NCI-H2081 treated with DMSO at 0.1 percent for 48 hours (cell line): ENCODE measurements at places on chromosomes 16 and 17.

DNA sequence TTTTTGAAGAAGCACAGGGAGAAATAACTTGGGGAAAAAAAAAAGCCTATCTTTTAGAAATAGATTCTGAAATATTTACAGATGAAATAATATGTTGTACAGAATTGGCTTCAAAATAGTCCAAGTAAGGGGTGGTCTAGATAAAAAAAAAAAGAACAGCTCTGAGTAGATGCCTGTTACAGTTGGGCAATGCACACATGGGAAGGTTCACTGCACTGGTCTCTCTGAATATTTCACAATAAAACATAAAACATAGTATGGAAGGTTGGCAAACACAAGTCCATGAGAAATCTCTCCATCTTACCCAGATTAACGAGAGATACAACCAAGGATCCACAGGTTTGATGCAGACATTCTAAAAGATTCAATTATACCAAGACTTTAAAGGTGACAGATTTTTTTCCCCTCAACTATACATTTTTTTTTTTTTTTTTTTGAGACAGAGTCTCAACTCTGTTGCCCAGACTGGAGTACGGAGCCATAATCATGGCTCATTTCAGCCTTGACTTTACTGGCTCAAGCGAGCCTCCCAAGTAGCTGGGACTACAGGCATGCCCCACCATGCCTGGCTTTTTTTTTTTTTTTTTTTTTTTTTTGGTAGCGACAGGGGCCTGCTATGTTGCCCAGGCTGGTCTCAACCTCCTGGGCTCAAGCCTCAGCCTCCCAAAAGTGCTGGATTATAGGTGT lies 58.0 kb downstream of the KANSL1 start:
- DNase-seq: no peak

GRCh38 chr17:42210046-42210445 lies 15.8 kb upstream of the GHDC start:
- DNase-seq: no peak

DNA sequence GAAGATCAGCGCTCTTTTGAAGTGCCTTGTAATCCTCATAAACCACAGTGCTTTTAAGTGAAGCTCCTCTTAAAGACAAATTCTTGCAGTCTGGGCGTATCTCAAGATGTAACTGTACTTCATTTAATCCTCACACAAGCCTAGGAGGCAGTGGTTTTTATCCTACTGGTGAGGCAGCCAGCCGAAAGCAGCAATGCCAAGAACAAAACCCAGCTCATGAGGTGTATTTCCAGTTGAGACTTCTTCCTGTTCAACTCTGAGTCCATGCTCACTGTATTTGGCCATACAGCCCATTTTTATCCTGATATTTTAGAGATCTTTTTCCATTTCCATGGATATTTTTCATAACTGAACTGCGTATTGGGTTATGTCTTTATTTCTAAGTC lies 13.7 kb downstream of the CTRB2 start:
- DNase-seq: no peak

- no peak for DNase-seq
These were observed 25.9 kb upstream of the SPNS3 start for GRCh38 chr17:4407851-4408250.

DNA sequence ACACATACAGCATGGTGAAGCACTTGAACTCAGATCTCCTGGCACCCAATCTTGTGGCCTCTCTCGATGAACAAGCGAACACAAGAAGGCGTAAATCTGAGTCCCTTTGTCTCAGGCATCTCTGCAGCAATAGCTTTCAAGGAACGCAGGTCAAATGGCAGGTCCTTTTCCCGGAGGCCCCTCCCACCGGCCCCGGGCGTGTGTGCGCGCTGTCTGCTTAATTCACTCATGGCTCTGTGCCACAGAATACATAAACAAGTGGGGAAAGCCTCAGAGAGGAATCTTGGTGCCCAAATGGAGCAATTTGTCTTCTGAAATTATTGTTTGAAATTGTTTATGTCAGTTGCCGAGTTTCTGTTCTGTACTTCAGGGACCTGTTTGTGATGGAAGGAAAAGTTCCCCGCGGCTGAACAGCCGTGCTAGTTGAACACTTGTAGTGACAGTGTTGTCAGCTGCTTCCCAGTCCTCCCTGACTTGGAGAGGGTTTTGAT lies 14.8 kb downstream of the MYOCD start:
- no peak for DNase-seq

DNA sequence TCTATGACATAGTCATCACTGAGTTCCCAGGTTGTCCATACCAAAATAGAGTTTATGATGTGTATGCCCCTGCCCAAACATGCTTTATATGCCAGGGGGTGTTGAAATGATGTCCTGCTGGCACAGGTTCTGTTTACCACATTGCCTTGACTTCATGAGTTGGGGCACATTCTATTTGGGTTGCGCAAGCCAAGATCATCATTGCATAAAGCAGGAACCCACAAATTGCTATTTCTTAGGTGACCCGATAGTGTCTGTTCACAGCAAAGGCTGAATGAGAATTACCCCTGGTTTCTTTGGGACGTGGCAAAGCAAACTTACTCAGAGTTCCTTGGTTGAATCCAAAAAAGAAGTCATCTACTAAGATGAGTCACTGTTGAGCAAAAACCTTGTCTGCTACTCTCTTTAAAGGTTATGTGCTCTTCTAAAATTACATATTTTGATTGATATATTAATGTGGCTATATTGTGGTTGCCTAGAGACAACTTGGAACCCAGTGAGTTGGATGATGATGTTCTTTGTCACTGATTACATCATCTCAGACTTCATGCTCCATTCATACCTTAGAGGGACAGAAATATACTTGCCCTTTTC lies 912.6 kb upstream of the SOX9 start:
- no peak for DNase-seq

DNA sequence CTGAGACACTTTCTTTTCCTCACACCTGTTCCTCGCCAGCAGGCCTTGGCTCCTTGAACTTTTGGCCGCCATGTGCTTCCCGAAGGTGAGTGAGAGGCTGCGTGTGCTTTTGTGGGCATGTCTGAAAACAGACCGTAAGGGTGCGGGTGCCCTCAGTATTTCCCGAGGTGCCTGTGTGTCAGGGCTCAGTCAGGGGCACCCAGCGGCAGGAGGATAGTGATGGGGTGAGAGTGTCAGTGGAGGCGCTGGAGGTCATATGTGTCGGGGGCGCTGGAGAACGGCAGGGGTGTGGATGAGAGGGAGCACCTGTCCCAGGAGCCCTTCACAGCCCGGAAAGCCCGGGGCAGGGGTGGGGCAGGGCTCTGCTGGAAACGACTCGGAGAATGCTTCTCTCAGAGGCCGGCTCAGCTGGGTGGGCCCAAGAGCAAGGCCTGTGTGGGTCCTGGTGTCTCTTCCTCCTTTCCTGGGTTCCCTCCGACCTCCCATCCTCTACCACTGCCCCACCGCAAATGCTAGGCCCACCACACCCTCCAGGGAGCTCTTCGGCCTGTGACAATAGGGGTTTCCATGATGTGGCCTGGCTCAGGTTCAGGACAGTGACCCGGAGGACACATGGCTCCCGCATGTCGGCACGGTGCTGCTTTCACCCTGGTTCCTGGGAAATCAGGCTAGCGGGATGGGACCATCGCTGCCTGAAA lies 451 bp downstream of the IL32 start:
- DNase-seq: no peak

- DNase-seq: no peak
These were observed 5.5 kb downstream of the SLC43A2 start for GRCh38 chr17:1623057-1623630.

GRCh38 chr17:81020767-81021497 lies 14.0 kb upstream of the BAIAP2 start:
- DNase-seq: no peak

GRCh38 chr17:5118219-5118618 lies 2.4 kb downstream of the USP6 start:
- no peak for DNase-seq

DNA sequence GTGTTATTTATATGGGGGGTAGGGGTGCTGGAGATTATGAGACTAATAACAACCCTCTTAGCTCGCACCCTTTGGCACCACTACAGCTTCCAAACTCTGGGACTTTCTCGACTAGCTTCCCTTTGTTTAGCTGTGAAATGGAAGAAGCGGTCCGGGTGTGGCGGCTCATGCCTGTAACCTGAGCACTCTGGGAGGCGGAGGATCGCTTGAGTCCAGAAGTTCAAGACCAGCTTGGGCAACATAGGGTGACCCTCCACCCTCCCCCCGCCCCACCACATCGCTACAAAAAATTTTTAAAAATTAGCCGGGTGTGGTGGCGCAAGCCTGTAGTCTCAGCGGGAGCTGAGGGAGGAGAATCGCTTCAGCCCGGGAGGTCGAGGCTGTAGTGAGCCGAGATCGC lies 814 bp upstream of the CDH3 start:
- DNase-seq: no peak

DNA sequence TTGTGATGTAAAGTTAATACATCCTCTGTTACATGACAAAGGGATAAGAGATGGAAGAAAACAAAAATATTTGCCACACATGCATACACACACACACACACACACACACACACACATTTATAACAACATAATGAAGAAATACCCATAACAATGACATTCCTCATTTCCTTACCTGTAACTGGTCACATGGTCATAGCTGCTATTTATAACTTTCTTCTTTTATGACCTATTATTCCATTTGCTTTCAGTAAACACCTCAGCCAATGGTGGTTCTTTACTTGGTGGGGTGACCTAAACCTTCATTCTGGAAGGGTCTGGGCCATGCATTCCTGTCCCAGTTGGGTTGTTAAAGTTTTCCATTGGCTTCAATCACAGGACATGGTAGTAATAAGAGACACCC lies 5.3 kb downstream of the MT2A start:
- no peak for DNase-seq

GRCh38 chr17:76336756-76337412 lies 16.8 kb downstream of the PRPSAP1 start:
- DNase-seq: no peak

DNA sequence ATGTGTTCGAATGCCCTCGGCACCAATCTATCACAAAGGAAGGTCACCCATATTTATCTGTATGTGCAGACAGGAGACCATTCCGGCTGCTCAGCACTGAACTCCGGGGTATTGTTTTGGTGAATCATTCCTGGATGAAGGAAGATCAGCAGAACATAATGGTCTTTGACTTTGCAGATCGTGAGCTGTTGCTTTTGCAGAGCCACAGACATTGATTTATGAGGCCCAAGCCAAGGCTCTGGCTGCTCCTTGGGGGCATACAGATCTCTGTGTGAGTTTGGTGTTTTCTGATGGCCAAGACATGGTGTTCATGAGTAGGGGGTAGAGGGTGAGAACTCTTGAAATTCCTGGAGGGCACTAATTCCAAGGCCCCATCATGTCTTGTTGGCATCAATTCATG lies 458.8 kb upstream of the HSBP1 start:
- DNase-seq: no peak

DNA sequence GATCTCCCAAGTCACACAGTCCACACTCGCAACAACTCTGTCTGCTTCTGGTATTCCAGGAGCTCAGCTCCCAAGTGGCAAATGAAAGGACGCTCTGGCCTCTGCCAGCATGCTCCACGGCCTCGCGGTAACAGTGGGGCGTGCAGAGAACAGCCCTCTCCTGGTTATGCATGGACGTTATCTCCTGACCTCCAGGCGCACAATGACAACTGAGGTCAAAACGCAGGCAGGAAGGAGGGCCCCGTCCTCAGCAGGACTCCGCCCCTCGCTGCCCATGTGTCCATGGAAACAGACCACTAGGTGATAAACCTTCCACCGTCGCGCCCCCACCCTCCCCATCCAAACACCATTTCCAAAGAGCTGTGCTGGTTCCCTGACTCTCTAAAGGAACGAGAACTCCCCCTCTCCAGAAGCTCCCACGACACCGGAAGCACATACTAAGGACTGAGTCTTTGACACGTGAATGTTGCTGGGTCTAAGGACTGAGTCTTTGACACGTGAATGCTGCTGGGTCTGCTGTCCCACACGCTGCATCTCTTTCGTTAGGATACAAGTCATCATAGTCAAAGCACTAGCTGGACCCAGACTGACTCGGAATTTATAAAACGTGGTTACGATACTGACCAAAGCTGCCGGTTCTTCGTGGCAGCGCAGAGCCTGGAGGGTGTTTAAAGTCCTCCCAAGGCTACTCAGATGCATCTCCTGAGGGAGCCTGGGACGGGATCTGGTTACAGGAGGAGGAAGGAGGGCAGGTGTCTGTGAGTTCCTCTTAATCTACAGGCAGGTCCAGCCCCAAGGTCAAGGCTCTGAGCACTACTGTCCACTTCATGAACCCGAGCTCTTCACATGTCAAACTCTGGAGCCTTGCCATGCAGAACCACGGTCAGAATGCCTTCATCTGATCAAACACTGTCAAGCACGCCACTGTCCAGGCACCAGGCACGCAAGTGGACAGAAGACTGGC lies 43.9 kb downstream of the KLHDC4 start:
- no peak for DNase-seq

GRCh38 chr17:58312021-58312630 lies 16.5 kb downstream of the TSPOAP1 start:
- DNase-seq: no peak

- DNase-seq: no peak
These were observed 20.2 kb downstream of the SLC16A3 start for GRCh38 chr17:82248815-82249674.

- DNase-seq: no peak
These were observed 1.3 kb upstream of the ADGRG5 start for GRCh38 chr16:57540906-57541753.

GRCh38 chr16:70253291-70254106 lies 1.8 kb upstream of the EXOSC6 start:
- DNase-seq: no peak
